ENCODE measurements at places on chromosomes 4 and X.

DNA sequence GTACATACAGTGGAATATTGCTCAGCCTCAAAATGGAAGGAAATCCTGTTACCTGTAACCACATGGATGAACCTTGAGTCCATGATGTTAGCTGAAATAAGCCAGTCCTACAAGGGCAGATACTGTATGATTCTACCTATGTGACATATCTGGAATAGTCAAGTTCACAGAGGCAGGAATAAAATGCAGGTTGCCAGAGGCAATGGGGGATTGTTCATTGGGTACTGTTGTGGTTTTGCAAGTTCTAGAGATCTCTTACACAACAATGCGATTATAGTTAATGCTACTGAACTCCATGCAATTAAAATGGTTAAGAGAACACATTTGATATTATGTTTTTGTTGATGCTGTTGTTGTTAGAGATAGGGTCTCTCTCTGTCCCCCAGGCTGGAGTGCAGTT, 74.6 kb downstream of the SHROOM2 start:
- no peak for DNase-seq

DNA sequence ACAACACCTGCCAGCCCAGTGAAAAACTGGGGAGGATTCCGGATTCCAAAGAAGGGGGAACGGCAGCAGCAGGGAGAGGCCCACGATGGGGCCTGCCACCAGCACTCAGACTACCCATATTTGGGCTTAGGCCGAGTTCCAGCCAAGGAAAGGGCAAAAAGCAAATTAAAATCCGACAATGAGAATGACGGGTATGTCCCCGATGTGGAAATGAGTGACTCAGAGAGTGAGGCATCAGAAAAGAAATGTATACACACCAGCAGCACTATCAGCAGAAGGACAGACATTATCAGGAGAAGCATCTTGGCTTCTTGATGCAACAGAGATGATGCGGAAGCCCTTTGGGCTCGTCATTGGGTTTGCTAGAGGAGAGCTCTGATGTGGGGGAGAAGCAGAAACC, 62.4 kb downstream of the JADE1 start:
- no peak for DNase-seq

GRCh38 chr4:78749258-78749971, 26.7 kb upstream of the BMP2K start:
- peak; percentile 11 for DNase-seq

GRCh38 chr4:122625156-122625555, 4.3 kb upstream of the IL21 start:
- no peak for DNase-seq

DNA sequence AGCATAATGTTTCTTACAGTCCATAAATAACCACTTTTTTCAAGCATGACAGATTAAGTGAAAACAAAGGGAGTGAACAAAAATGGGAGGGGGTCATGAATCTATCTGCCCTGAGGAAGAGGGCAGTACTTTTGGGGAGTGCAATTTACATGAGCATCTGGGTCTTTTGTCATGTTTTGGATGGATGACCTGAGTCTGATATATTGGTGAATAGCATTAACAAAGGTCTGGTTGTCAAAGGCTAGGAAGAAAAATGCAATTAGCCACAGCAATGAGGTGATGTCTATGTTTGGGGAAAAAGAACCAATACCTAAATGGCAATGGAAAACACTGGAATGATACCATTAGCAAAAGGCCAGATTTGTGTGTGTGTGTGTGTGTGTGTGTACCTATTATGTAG, 15.1 kb upstream of the MAD2L1 start:
- no peak for DNase-seq

DNA sequence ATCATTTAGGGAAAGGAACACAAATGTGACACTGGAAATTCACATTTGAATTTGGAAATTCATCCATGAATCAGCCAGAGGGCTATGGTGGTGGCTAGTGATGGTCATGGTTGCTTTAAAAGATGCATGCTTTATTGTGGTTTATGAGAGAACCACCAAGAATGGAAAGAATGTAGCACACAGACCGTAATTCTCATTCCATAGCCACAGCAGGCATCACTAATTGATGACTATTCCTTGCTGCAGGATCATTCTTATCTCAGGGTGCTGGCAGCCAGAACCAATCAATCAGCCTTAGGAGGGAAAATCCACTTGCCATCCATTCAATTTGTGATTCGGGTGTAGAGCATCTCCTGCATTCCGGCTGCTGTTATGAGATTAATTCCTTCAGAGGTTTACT, 115.6 kb downstream of the DHRSX start:
- no peak for DNase-seq

- DNase-seq, result no peak
Observed at GRCh38 chr4:160319221-160319867, 1216.5 kb downstream of the RAPGEF2 start.

GRCh38 chr4:13515268-13515667, 29.0 kb downstream of the NKX3-2 start:
- DNase-seq, result no peak

DNA sequence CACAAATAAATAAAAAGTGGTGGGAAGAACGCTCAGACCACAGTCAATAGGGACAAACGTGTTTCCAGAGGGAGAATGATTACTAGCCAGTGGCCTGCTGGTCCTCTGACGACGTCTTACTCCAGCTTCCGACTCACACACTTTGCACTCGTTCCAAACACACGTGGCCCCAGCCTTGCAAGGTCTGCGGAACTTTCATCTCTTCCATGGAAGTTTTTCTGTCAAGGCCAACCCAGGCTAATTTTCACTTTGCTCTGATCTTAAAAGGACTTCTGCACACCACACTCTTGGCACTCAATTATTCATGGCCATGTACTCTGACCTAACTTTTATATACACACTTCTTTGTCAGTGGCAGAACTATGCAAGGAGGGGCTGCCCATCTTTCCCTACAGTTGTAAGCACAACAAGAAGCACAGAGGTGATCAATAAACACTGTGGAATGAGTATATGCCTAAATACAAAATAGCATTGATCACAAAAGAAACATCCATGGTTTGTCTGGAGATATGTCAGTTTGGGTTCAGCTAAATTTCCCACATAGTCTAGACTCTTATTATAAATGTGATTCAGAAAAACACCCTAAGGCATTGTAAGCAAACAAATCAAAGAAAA, 69.4 kb downstream of the STX18 start:
- DNase-seq, result no peak

DNA sequence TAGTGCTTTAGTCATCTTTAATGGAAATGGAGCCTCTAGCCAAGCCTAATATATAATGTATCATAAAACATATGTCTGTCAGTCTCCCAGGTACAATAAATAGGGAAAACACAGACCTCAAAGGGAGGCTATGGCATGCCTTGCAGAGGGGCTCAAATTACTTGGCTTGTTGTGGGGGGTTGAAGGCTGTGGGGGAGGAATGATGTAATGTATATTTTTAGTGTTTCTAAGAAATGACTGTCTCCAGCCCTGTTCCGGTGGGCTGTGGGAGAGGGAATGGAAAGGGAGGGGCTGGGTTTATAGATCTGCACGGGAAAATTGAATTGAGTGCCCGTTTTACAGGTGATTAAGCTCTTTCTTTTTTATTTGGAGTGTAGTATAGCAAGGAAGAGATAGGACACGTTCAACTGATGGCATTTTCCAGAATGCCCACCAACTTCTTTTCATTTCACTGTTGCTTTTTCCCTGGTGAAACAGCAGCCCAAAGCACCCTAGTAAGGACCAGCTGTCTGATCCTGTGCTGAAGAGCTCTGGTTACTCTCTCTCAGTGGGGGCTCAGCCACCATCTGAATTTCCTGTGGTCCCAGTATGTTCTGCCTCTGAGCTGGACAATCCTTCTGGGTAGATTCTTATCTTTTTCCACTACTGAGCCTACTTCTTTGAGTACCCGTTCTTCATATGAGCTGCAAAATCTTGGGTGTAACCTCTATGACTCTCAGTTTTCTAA, 220.7 kb upstream of the CASK start:
- no peak for DNase-seq

- DNase-seq, result no peak
Observed at GRCh38 chr4:81040012-81040659, 9.6 kb downstream of the BMP3 start.

- DNase-seq, result no peak
Observed at GRCh38 chrX:39331082-39331704, 529.9 kb downstream of the MID1IP1 start.

- DNase-seq, result no peak
Observed at GRCh38 chr4:167020410-167020809, 213.9 kb downstream of the SPOCK3 start.
